ENCODE measurements at places on chromosomes 12 and 14.

- no peak for DNase-seq
Measured at GRCh38 chr12:2119266-2119665, 66.5 kb downstream of the CACNA1C start.

DNA sequence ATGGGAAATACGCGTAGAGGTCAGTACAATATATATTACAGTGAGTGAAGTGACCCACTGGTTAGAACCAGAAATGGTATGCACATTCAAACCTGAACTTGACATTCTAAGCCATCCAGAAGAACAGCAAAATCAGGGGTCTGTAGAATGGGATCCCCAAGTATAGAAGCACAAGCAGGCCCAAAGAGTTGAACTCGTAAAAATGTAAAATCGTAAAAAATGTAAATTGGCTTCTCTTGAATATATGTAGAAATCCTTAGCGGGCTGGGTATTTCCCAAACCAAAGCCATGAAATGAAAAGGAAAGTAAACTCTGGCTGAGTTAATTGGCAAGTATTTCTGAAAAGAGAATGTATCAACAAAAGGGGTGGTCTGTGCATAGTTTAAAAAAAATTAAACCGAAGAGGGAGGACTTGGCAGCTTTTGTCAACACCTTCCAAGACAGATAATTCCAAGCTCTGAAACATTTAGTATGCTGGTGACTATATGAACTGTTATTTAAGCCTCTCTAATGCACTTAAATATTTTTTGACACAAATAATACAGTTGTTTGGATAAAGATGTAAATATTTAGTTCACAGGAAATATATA is 1505.6 kb upstream of the FLRT2 start:
- no peak for DNase-seq

DNA sequence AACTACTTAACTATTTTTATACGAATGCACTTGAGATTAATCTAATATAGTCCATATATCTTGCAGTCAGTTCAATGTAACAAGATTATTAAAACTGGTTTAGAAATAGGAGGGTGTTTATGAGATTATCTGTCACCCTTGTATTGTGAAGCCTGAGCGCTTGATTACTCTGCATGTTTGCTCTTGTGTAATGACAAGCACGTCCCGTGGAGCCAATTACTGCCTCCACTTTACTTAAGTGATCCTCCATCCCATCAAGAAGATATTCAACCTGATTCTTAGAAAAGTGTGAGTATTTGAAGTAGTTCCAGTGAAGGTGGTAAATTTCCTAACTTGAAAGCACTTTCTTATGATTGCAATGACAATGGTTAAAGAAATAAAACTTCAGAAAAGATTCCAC is 415.2 kb upstream of the GARIN6 start:
- no peak for DNase-seq

DNA sequence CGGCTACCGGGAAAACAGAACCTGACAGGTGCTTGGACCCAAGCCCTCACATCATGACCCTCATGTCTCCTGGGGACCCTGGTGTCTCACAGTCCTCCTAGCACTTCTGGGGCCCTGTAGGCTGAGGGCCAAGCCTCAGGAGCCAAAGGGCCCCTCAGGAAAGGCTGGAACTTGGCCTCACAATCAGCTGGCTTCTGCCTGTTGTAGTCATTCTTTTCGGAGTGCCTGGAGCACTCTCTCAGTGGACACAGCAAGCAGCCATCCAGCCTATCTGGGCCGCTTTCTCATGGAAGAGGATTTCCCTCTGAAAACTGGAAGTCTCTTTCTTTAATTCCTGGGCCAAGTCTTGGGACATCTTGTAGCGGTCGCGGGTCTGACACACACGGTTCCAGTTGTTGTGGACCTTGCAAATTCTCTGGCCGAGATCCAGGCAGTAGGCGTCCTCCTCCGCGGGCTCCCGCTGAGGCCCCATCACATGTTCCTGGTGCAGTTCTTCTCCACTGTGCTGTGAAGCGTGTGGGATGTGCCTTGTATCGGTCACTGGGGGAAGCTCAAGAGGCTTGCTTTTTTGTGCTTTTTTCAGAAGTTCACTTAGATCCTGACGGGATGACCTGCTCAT is 169.3 kb downstream of the EMP1 start:
- DNase-seq: no peak

- DNase-seq: no peak
Measured at GRCh38 chr14:20059745-20060144, at the start of gene OR4L1. TSS of gene OR4L1 (plus strand) at chr14:20060045. CDS start at chr14:20060045, 0 bp downstream.
